ENCODE measurements at places on chromosomes 2 and 18. TPM values are rescaled to one million over a fixed set of nuclear protein-coding genes. Genes with fewer than 3 reads are reported as not detected.

GRCh38 chr2:220894069-220894468 lies 678.0 kb downstream of the EPHA4 start:
- H3K36me3 ChIP-seq, result no peaks in the 10 kb centered on the region
- H3K27ac ChIP-seq, result no peak overlapping the region
- no peaks in the 10 kb centered on the region for H3K27me3 ChIP-seq
- no peak overlapping the region for H3K4me3 ChIP-seq
- no peaks in the 10 kb centered on the region for H3K4me1 ChIP-seq

DNA sequence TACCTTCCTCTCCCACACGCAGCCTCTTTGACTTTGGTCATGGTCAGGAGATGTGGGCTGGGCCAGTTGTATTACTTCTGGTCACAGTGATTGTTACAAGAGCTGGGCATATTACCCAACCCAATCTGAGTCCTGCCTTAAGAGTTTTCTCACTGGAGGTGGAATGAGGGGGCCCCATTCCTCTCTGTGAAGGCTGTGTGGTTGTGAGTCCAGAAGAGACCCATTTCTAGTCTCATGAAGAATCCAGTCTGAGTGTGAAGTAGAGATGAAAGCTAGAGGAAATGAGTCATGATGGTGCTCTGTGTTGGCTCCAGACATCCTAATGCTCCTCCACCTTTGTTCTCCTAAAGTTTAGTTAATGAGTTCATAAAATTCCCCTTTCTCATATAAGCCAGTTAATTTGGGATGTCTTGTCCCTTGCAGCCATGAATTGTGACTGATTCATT lies 50.8 kb upstream of the RASGRP3 start:
- peak overlapping the region; percentile 12 for H3K27ac ChIP-seq
- no peak overlapping the region for H3K4me3 ChIP-seq
- H3K36me3 ChIP-seq, result no peaks in the 10 kb centered on the region
- H3K27me3 ChIP-seq, result no peaks in the 10 kb centered on the region
- peaks cover 16% of the 10 kb centered on the region for H3K4me1 ChIP-seq

The CARF gene
- total RNA-seq, result 3.7 TPM

DNA sequence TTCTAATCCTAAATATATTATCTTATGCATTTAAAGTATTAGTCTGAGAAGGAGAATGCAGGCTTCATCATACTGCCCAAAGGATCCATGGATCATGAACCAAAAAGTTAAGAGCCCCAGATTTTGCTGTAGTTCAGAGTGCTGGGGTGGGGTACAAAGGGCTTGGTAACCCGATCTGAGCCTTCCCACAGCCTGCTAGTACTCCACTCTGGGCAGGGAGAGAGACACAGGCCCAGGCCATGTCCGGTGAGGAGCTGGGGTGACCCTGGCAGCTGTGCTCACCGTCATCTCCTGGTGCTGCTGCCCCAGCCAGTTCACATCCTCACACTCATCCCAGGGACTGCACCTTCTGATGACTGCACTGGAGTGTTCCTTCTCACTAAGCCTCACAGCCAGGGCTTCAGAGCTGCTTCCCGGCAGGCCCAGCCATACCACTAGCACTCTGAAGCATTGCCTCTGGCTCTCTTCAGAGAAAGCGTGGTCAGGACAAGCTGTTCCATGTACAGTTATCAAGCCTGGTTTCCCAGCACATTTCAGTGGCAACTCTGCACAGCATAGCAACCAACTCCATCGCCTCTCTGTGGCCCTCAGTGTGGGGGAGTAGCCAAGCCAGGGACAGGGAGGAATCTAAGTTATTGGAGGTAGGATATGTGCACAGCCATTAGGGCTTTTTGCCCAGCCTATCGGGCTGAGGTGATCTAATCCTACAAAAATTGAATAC lies 189.0 kb upstream of the CTAGE1 start:
- no peak for DNase-seq
- H3K4me3 ChIP-seq, result no peak overlapping the region
- H3K27me3 ChIP-seq, result peaks cover 7% of the 10 kb centered on the region
- peaks cover 38% of the 10 kb centered on the region for H3K4me1 ChIP-seq

DNA sequence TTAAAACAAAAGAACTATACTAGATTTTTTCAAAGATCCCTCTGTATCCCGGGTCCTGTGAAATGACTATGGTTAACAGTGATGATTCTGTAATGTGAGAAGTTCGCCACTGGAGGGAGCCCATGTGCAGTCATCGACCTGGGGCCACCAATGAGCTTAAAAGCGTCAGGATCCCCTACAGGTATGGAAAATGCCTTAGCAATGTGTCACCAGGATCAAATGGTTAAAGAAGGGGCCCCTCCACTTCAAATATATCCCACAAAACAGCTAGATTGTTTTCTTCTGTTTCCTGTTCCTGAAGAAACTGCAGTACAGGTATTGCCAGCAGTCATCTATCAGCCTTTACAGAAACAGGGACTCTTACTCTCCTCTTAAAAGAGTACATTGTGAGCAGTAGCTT lies 15.3 kb downstream of the CHRNA1 start:
- no peak overlapping the region for H3K27ac ChIP-seq
- H3K4me1 ChIP-seq, result no peaks in the 10 kb centered on the region
- no peaks in the 10 kb centered on the region for H3K27me3 ChIP-seq
- no peaks in the 10 kb centered on the region for H3K36me3 ChIP-seq

The PKDCC gene
- 6.9 TPM for total RNA-seq

The ALPG gene
- total RNA-seq, result not detected

GRCh38 chr2:138293045-138293444 lies 208.5 kb upstream of the SPOPL start:
- DNase-seq, result no peak
- peaks cover 4% of the 10 kb centered on the region for H3K4me1 ChIP-seq
- H3K27ac ChIP-seq, result no peak overlapping the region
- H3K27me3 ChIP-seq, result no peaks in the 10 kb centered on the region
- H3K4me3 ChIP-seq, result no peak overlapping the region

DNA sequence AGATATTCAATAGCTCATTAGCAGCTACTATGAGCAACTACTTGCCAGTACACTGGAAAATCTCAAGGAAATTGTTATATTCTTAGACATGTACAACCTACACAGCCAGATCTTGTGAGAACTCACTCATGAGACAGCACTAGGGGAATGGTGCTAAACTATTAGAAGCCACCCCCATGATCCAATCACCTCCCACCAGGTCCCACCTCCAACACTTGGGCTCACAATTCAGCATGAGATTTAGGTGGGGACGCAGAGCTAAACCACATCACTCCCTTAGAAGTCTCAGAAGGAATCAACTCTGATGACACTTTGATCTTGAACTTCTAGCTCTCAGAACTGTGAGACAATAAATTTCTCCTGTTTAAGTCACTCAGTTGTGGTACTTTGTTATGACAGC lies 418.3 kb upstream of the SPHKAP start:
- no peaks in the 10 kb centered on the region for H3K4me1 ChIP-seq
- no peaks in the 10 kb centered on the region for H3K27me3 ChIP-seq
- no peak overlapping the region for H3K27ac ChIP-seq
- H3K4me3 ChIP-seq, result no peak overlapping the region
- no peaks in the 10 kb centered on the region for H3K36me3 ChIP-seq
- DNase-seq, result no peak

- DNase-seq, result no peak
- H3K27me3 ChIP-seq, result no peaks in the 10 kb centered on the region
- H3K27ac ChIP-seq, result no peak overlapping the region
- H3K36me3 ChIP-seq, result no peaks in the 10 kb centered on the region
Observed at GRCh38 chr2:224084266-224084892, 45.3 kb upstream of the SERPINE2 start.

DNA sequence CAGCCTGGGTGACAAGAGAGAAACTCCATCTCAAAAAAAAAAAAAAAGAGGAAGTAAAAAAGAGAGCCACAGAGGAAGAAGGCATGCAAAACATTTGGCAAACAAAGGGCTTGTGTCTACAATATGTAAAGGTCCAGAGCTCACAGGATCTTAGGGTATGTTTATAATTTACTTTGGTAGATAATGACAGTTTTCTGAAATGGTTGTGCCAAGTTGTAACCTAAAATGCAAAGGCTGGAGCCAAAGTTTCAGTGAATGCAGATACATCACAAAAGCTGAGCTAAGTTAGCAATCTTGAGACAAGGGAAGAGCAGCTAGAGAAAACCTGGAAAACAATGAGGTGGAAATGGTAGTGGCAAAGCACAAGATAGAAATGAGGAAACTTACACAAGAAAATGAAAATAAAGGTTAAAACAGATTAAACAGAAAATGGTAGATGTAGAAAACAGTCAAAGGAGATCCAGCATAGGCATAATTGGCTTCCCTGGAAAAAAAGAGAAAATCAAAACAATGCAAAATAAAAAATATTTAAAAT lies 77.5 kb upstream of the HK2 start:
- no peak overlapping the region for H3K4me3 ChIP-seq
- H3K27ac ChIP-seq, result no peak overlapping the region
- no peaks in the 10 kb centered on the region for H3K4me1 ChIP-seq
- DNase-seq, result no peak
- H3K27me3 ChIP-seq, result peaks cover 2% of the 10 kb centered on the region

- H3K4me3 ChIP-seq, result no peak overlapping the region
- no peaks in the 10 kb centered on the region for H3K36me3 ChIP-seq
- DNase-seq, result peak; percentile 66
- peaks cover 3% of the 10 kb centered on the region for H3K4me1 ChIP-seq
Observed at GRCh38 chr18:28974504-28974903, 797.6 kb upstream of the CDH2 start.

- peaks cover 41% of the 10 kb centered on the region for H3K36me3 ChIP-seq
- no peak for DNase-seq
- H3K4me1 ChIP-seq, result peaks cover 14% of the 10 kb centered on the region
- H3K27me3 ChIP-seq, result no peaks in the 10 kb centered on the region
- no peak overlapping the region for H3K4me3 ChIP-seq
- no peak overlapping the region for H3K27ac ChIP-seq
Observed at GRCh38 chr2:120293096-120294007, 40.7 kb downstream of the RALB start.

GRCh38 chr18:79568543-79569205 lies 110.9 kb upstream of the CTDP1 start:
- DNase-seq, result no peak
- H3K36me3 ChIP-seq, result no peaks in the 10 kb centered on the region
- no peak overlapping the region for H3K4me3 ChIP-seq
- peaks cover 10% of the 10 kb centered on the region for H3K4me1 ChIP-seq
- no peaks in the 10 kb centered on the region for H3K27me3 ChIP-seq
- H3K27ac ChIP-seq, result no peak overlapping the region

DNA sequence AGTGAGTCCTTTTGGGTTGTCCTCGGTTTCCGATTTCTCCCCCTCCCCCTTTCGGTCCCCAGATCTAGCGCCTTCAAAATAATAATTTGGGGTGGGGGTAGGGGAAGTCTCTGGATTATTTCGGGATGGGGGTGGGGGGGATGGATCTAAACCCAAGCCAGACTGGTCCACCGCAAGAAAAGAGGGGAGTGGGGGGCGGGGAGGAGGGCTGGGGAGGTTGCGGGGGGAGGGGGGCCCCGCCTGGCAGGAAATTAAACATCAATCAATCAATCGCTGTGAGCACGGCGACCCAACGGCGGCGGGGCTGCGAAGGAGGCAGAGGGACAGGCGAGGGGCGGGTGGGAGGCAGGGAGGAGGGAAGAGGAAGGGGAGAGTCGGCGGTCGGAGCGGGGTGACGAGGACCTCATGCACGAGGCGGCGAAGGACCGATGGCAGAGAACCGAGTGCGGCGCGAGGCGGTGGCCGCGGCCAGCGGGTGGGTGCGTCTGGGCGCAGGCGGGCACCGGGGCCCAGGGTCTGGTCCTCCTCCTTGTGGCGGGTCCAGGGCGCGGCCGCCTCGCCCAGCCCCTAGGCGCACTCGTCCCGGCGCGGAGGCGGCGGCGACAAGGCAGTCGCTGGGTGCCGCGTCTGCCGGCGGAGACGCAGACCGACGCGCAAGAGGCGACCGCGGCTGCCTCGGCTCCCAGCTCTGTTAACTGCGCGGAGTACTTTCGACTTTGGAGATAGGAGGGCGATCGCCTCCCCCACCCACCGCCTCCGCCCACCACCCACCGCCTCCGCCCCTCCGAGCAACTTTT lies 468 bp upstream of the SATB2 start:
- no peak overlapping the region for H3K4me3 ChIP-seq
- peaks cover 10% of the 10 kb centered on the region for H3K4me1 ChIP-seq
- peak; percentile 15 for DNase-seq
- no peaks in the 10 kb centered on the region for H3K36me3 ChIP-seq
- H3K27me3 ChIP-seq, result peaks cover 50% of the 10 kb centered on the region

DNA sequence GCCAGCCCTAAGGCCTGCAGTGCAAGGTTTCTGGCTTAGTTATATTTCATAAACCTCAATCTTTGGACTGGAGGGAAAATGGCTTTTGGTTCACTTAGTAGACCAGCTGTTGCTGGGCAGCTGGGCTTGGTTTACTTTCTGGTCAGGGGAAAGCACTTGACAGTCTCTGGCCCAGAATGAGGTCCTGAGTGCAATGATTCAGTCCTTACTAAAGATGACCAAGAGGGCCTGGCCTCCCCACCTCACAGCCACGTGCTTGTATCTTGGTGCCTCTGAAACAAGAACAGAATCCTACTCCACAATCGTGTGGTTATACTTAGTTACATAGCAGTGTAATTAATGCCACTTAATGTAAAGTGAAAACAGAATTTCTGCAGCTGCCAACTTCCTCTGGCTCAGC lies 325.5 kb upstream of the MEIS1 start:
- H3K27me3 ChIP-seq, result no peaks in the 10 kb centered on the region
- no peaks in the 10 kb centered on the region for H3K4me1 ChIP-seq
- no peak overlapping the region for H3K4me3 ChIP-seq
- H3K36me3 ChIP-seq, result no peaks in the 10 kb centered on the region
- DNase-seq, result no peak

The TUBB8B gene
- total RNA-seq, result 1.1 TPM

The ANKRD62 gene
- total RNA-seq, result not detected

All from endothelial cell of umbilical vein (primary cell).